ENCODE measurements at places on chromosomes 6 and 20.

DNA sequence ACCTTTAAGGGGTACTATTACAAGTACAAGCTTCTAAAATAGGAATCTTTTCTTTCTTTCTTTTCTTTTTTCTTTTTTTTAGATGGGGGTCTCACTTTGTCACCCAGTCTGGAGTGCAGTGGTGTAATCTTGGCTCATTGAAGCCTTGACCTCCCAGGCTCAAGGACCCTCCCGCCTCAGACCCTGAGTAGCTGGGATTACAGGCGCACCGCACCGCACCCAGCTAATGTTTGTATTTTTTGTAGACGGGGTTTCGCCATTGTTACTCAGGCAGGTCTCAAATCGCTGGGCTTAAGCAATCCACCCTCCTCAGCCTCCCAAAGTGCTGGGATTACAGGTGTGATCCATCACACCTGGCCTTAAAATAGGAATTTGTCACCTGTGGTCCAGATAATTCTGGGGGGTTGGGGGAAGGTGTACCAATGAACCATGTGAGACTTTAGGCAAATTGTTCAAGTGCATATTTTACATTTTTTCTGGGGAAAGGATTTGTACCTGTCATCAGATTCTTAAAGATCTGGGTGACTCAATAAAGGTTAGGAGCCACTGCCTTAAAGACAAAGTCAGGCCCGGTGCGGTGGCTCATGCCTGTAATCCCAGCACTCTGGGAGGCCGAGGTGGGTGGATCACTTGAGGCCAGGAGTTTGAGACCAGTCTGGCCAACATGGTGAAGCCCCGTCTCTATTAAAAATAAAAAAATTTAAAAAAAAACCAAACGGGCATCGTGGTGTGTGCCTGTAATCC is 19.7 kb upstream of the SYNJ2 start:
- no peak for DNase-seq

DNA sequence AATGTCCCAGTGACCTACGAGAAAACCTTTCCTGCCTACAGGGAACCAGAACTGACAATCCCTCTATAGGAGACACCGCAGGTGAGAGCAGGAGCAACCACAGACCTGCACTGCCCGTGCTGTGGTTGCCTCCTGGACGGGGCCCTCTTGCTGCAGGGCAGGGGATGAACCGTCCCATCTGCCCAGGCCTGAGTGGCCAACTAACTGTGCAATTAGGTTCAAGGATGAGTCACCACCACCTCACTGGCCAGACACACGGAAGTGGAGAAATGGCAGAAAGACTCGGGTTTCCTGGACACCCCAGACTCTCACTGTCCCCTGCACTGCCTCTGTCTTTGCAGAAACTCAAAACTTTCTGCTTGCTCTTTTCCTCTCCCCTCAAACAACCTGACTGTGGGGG is 13.8 kb upstream of the HLA-G start:
- no peak for DNase-seq

GRCh38 chr6:18117136-18117535 is 5.3 kb downstream of the NHLRC1 start:
- no peak for DNase-seq

DNA sequence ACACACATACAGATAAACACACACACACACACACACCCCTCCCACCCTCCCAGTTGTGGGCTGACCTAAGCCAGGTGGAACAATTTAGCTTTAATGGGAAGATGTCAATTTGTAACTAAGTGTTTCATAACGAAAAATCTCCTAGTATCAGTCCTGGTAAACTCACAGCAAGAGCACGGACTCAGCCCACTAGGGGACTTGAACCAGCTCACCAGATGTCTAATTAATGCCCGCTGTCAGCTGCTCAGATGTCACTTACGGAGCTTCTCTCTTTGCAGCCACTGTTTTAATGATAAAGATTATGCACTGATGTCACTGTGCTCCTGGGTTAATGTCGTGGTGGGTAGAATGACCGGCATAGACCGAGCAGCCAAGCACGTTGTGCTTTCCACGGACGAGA is 116.6 kb upstream of the INSM1 start:
- DNase-seq = no peak

GRCh38 chr20:3911956-3912355 is 22.8 kb downstream of the PANK2 start:
- DNase-seq = no peak

- no peak for DNase-seq
Measured at GRCh38 chr6:44898296-44898930, 429.7 kb upstream of the RUNX2 start.

DNA sequence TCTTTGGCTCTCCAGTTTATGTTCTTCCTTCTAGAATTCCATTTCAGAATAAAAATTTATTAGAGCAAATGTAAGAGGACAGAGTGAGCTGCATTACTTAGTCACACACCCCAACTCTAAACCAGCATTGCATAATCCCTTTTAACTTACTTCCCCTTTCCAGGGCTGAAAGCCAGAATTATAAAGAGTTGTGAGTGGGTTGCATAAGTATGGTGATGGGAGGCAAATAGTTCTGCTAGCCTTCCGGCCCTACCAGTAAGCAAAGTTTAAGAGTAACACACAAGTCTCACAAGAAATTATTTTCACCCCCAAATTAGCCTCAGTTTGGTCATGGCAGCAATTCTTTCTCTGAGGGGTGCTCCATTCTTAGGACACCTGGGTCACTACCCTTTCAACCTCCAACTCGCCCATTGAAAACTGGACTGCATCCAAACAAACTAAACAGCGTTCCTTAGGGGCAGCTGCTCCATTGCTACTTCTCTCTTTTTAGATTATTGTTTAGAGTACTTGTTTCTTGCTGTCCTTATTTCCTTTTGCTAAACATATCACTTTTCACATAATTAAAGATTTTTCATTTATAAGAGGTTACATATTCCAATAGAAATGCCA is 1.6 kb downstream of the KIAA0408 start:
- DNase-seq = no peak

GRCh38 chr20:5146871-5147592 is 20.2 kb downstream of the CDS2 start:
- DNase-seq = no peak

DNA sequence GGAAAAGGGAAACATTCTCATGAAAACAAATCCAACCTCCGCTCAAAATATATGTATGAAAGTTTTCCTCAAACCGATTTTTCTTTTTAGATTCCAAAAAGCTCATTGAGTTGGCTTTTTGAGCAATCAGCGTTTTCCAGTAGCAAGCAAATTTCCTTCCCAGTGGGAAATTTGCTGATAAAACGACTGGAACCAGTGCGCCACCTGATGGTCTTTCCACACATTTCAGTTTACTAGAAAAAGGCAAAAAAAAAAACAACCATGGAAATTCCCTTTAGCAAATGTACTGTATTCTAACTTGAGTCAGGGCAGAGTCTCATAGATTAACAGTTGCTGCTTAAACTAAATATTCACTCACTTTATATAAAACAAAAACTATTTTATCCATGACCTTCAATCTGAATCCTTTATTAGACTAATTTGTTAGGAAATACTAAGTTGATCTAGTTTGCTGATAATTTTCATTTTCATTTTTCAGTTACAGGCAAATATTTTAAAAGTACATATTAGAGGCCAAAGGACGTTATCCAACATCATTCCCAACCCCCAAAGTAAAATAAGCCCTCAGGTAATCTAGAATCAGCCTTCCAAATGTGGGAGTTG is 271.5 kb downstream of the FOXA2 start:
- DNase-seq = no peak

DNA sequence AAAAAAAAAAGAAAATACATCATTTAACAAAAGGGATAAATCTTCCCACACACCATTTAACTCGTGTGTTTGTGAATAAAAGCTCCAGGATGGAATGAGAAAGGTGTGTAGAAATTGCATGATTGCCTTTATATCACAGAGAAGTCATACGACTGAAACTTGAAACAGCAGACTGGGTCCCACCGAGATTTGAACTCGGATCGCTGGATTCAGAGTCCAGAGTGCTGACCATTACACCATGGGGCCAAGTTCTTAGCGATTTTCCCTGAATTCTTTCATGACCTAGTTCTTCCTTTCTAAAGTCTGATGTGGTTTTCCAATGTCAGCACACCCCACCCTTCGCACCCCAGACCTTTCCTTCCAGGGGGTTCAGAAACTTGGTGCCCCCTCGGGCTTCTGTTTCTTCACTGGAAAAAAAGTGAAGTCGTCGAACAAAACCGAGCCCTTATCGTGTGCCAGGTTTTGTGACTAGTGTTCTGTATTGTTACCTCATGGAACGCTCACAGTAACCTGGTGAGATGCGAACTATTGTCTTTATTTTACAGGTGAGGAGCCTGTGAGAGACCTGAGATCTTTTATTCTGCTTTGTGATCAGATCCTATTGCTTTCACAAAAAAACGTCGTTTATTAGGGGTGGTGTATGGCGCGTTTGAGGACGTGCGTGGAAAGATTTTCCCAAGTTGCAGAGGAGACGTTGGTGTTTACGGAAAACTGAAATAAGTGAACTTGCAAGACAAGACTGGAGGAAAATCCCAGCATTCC is 120.8 kb downstream of the OR2B2 start:
- no peak for DNase-seq

DNA sequence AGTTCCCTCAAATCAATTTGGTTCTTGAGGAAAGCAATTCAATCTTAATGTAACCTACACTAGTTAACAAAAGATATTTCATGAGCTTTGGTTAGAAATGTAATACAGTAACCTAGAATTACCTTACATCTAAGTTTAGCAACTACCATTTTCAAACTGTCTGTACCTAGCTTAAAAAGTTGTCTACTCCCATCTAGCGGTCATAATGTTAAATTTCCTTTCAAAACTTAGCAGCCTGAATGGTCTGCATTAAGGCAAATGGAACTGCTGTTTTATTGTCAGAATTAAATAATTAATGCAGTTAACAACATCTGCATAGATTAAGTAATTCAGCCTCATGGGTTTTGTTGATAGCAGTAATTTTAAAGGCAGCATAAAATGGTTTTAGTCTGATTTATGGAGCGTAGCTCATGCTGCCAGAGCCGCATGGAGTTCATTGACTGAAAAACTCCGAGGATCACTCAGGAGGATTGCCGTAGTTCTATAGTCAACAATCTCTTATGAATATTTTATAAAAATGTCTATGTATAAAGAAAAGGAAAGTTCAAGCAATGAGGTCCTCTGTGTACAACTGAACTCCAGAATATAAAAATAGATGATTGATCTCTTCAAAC is 485.4 kb upstream of the MANEA start:
- DNase-seq = no peak

- no peak for DNase-seq
Measured at GRCh38 chr6:151310279-151310678, 70.5 kb downstream of the AKAP12 start.

- no peak for DNase-seq
Measured at GRCh38 chr6:72390548-72390947, 231.3 kb upstream of the KCNQ5 start.

GRCh38 chr6:123402052-123402451 is 234.7 kb downstream of the TRDN start:
- DNase-seq = no peak
